Stimulated activated CD4-positive, alpha-beta T cell treated with anti-CD3 and anti-CD28 coated beads, TNF-alpha, amount 100 ng/mL, for 4 hours (primary cell): ENCODE measurements at places on chromosomes 3 and 15.

GRCh38 chr3:37768107-37768809 lies 93.4 kb upstream of the CTDSPL start:
- DNase-seq, result no peak

- DNase-seq, result no peak
These were observed 116.3 kb downstream of the MITF start for GRCh38 chr3:69855436-69856162.

DNA sequence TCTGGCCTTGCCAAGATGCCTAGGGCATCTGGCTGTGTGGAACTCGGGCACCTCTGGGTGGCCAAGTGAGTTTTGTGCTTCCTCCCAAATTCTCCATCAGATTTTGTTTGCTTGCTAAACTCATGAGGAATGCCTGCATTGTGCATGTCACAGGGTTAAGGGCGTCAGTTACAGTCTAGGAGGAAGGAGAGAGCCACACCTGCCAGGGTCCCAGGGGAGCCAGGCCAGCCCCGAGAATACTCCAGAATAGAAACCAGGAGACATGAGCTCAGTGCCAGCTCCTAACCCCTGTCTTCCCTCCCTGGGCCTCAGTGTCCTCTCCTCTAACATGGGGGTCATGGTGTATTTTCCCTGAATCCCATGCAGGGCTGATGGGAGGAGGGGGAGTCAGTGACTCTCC lies 22.0 kb upstream of the SKOR1 start:
- DNase-seq, result no peak

DNA sequence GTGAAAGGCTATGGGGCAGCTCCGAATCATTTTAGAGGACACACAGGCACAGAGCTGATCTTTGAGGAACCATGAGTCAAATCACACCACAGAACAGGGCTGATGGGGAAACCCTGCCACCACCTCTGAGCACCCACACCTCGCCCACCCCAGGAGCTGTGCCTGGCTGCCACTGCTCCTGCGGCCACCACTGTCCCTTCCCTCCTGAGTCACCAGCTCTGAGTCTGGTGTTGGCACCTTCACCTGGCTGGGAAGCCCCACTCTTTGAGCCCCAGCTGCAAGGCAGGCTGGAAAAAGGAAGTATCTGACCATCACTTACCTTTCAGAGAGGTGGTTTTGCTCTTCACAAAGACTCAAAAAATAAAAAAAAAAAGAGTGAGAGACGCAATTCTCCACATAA lies 63.6 kb upstream of the MEF2A start:
- no peak for DNase-seq
